ENCODE measurements at places on chromosomes 4 and X.

DNA sequence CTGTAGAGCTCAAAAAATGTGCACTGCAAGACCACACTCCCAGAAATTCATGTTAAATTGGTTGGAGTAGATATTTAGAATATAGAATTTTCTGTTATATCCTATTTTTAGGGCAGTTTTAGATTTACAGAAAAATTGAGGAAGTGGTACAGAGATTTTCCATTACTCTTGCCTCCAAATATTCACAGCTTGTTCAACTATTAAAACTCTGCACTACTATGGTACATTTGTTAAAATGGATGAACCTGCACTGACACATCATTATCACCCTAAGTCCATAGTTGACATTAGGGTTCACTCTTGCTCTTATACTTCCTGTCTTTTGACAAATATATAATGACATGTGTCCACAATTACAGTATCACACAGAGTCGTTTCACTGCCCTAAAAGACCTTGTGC, 1724.5 kb downstream of the C4orf33 start:
- DNase-seq, result no peak

- no peak for DNase-seq
Measured at GRCh38 chr4:109752525-109752924, 22.7 kb upstream of the PLA2G12A start.

GRCh38 chr4:35970366-35970960, 273.9 kb downstream of the ARAP2 start:
- no peak for DNase-seq

DNA sequence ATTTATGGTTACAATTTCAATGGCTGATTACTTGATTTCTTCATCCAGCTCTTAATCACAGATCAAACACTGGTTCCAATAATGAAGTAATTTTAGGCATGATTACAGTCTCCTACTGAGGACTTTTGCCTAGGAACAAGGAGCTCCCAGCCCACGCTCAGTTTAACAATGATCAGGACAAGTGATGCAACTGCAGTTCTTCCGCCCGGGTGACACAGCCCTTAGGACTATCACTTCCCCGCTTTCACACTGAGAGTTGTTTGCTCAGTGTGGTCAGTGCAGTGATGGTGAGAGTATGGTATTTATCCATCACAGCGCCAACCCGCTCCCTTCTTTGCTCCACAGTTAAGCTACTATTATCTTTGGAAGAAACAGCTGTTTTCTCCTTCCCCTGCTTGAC, 203.2 kb upstream of the MBNL3 start:
- no peak for DNase-seq

GRCh38 chr4:86007042-86007441, 352.8 kb downstream of the MAPK10 start:
- no peak for DNase-seq

Measured in activated CD8-positive, alpha-beta memory T cell treated with anti-CD3 and anti-CD28 coated beads for 4 hours (primary cell).